ENCODE measurements at places on chromosomes 7 and 10. TPM values are rescaled to one million over a fixed set of nuclear protein-coding genes. Genes with fewer than 3 reads are reported as not detected.

DNA sequence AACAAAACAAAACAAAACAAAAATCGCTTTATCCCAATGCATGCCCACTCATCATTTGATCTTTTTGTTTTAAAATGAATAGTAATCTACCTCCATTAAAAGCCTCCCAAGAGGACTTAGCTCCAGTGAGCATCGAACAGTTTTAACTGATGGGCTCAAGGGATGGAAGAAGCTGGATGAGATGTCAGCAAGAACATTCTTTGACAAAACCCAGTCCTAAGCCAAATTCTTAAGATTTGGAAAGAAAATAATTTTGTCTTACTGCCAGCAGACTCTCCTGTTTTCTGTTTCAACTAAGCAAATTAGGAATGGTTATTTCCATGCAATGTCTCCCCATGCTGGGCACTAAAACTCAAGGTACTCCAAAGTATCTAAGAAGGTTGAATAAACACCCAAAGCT is 127.3 kb downstream of the RNLS start:
- H3K36me3 ChIP-seq: no peaks in the 10 kb centered on the region
- no peaks in the 10 kb centered on the region for H3K27me3 ChIP-seq
- no peak overlapping the region for H3K4me3 ChIP-seq
- no peaks in the 10 kb centered on the region for H3K4me1 ChIP-seq
- H3K27ac ChIP-seq: no peak overlapping the region
- no peak for DNase-seq

DNA sequence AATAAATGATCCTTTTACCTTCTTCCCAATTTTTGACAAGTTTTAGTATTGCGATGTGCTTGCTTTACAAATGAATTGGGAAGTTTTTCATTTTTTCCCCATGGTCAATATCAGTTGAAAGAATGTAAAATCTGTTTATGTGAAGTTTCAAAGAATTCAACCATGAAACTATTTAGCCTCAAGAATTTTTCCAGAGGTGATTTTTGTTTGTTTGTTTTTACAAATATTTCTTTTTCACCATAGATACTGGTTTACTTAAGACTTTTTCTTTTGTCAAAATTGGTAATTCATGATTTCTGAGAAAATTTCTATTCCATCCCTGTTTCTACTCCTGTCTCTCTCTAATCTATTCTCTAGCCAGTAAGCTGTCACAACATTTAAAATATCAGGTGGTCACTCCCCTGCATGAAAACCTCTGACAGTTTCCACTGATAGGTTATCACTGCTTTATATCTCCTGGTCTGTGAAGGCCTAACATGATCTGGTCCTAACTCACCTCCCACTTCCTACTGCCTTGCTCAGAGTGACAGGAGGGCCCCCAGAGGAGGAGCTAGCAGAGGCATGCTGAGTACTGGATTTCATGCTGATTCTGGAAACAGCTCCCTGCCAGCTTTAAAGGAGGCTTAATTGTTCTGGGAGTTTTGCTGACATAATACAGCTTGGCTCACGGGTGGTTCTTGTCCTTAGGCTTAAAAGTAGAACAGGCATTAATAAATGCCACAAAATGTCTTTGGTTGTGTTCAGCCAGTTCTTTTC is 7.6 kb upstream of the ARMS2 start:
- no peak for DNase-seq
- no peaks in the 10 kb centered on the region for H3K27me3 ChIP-seq
- H3K36me3 ChIP-seq: no peaks in the 10 kb centered on the region
- peaks cover 10% of the 10 kb centered on the region for H3K4me1 ChIP-seq

DNA sequence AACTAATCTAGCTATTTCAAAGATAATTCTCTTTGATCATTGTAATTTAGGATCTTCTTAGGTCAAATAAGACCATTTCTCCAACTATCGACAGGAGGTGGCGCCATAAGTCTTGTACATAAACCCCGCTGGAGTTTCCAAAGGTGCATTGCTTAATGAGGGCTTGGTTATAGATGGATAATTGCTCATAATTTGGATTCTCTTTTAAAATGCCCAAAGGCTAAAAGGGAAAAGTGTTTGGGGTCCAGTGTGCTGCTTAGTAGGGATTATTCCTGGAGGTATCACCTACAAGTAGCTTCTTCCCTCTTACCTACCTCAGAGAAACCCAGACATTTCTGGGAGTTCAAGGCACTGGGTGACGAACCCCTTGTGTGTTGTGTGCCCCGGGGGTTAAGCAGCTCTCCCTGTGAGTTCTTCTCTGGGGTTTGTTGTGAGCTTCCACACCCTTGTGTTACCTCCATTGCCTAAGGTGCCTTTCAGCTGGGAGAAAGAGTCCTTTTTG is 75.2 kb downstream of the PAXIP1 start:
- no peak for DNase-seq
- H3K4me1 ChIP-seq: peaks cover 19% of the 10 kb centered on the region
- H3K36me3 ChIP-seq: no peaks in the 10 kb centered on the region
- H3K27me3 ChIP-seq: no peaks in the 10 kb centered on the region
- peak overlapping the region; percentile 86 for H3K27ac ChIP-seq

GRCh38 chr10:34337917-34338316 is 477.2 kb downstream of the PARD3 start:
- H3K27me3 ChIP-seq: no peaks in the 10 kb centered on the region
- peaks cover 13% of the 10 kb centered on the region for H3K36me3 ChIP-seq
- H3K27ac ChIP-seq: no peak overlapping the region
- H3K4me3 ChIP-seq: no peak overlapping the region

- H3K4me3 ChIP-seq: no peak overlapping the region
- peaks cover 28% of the 10 kb centered on the region for H3K4me1 ChIP-seq
- peak overlapping the region; percentile 13 for H3K27ac ChIP-seq
- H3K36me3 ChIP-seq: no peaks in the 10 kb centered on the region
Measured at GRCh38 chr7:131188367-131189339, 139.0 kb upstream of the MKLN1 start.

DNA sequence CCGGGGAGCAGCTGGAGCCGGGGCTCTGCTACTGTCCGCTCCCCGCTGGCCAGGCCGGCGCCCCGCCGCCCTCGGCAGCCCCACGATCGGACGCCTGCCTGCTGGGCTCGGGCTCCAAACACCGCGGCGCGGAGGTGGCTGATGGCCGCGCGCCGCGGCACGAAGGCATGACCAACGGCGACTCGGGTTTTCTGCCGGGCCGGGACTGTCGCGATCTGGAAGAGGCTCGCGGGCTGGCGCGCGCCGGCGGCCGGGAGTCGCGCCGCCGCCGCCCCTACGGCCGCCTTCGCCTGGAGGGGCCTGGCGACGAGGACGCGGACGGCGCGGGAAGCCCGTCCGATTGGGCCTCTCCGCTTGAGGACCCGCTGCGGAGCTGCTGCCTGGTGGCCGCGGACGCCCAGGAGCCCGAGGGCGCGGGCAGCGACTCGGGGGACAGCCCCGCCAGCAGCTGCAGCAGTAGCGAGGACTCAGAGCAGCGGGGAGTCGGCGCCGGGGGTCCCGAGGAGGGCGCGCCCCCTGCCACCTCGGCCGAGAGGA is 570 bp downstream of the TBC1D12 start:
- H3K27me3 ChIP-seq: no peaks in the 10 kb centered on the region
- peaks cover 16% of the 10 kb centered on the region for H3K4me1 ChIP-seq
- peak overlapping the region; percentile 97 for H3K4me3 ChIP-seq
- DNase-seq: no peak
- no peaks in the 10 kb centered on the region for H3K36me3 ChIP-seq

- DNase-seq: no peak
- peak overlapping the region; percentile 39 for H3K27ac ChIP-seq
- H3K4me3 ChIP-seq: no peak overlapping the region
- no peaks in the 10 kb centered on the region for H3K27me3 ChIP-seq
- H3K36me3 ChIP-seq: no peaks in the 10 kb centered on the region
Measured at GRCh38 chr10:124648738-124649137, 95.4 kb downstream of the FAM53B start.

DNA sequence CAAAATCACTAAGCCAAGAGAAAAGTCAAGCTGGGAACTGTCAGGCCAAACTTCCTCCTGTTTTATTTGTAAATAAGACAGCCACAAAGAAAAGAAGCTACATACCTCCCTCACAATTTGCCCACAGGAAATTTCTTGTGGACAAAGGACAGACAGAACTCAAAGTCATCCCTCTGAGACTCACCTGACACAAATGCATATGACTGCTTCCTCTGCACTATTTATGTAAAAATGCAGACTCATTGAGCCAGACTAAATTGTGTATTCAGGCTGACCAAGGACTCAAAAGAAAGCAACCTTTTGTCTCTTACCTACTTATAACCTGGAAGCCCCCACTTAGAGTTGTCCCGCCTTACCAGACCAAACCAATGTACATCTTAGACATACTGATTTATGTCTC is 11.8 kb downstream of the TOMM7 start:
- no peaks in the 10 kb centered on the region for H3K27me3 ChIP-seq
- H3K27ac ChIP-seq: no peak overlapping the region
- peaks cover 19% of the 10 kb centered on the region for H3K36me3 ChIP-seq
- no peak for DNase-seq

DNA sequence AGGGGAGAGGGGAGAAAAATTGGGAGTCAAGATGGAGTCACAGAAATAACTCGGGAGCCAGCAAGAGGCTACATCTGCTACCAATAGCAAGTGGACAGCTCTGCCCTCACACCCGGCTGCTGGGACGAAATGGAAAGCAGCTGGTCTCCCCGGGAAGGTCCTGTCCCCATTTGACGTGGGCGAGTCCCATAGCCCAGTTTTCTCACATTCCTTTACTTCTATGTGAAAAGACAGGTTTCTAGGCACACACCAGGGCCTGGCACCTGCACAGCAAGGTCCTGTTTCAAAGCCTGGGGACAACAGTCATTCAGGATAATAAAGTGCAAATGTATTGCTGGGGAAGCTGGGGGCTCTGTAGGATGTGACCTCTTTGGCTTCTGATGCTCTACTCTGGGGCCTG is 162.6 kb downstream of the OAT start:
- peaks cover under 1% of the 10 kb centered on the region for H3K4me1 ChIP-seq
- no peaks in the 10 kb centered on the region for H3K27me3 ChIP-seq
- H3K36me3 ChIP-seq: no peaks in the 10 kb centered on the region
- H3K27ac ChIP-seq: no peak overlapping the region
- no peak overlapping the region for H3K4me3 ChIP-seq

DNA sequence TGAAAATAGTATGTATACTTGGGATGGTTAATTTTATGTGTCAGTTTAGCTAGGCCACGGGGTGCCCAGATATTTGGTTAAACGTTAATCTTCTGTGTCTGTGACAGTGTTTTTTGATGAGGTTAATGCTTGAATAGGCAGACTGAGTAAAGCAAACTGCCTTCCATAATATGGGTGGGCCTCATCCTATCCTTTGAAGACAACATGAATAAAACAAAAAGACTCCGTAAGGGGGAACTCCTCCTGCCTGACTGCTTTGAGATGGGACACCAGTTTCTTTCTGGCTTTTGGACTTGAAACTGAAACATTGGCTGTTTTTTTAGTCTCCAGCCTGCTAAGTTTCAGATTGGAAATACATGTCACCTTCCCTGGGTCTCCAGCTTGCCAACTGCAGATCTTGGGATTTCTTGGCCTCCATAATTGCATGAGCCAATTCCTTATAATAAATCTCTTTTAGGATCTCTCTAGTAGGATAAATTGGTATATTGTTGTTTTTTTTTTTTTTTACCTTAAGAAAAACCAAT is 59.9 kb upstream of the GLCCI1 start:
- H3K4me1 ChIP-seq: no peaks in the 10 kb centered on the region
- no peaks in the 10 kb centered on the region for H3K27me3 ChIP-seq
- H3K4me3 ChIP-seq: no peak overlapping the region

DNA sequence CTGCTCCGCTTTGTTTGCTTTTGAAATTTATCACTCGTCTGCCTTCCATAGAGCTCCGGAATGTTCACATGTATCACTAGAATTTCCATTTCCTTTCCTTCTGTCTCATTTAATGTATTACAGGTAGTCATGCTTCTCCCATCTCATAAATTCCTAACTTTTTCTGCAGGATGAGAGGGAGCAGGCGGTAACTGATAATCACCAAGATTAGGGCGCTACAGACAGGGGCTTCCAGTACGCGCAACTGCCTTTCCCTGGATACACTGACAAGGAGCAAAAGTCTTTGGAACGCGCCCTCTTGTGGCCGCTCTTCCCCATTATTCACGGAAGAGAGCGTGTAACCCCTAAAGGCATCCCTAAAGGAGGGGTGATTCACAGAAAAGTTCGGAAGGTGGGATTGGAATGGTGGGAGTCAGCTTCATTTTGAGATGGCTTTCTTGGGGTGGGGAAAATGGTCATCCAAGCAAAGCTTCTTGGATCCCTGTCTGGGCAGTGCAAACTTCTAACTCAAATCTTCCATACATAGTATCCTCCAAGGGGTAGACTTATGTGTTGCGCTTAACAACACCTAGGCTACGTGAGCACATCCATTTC is 6.5 kb downstream of the INHBA start:
- H3K4me1 ChIP-seq: peaks cover 56% of the 10 kb centered on the region
- H3K27me3 ChIP-seq: no peaks in the 10 kb centered on the region
- H3K36me3 ChIP-seq: no peaks in the 10 kb centered on the region
- peak overlapping the region; percentile 59 for H3K4me3 ChIP-seq
- DNase-seq: peak; percentile 64
- peak overlapping the region; percentile 91 for H3K27ac ChIP-seq

- no peak overlapping the region for H3K4me3 ChIP-seq
- no peak for DNase-seq
- H3K27ac ChIP-seq: no peak overlapping the region
- no peaks in the 10 kb centered on the region for H3K27me3 ChIP-seq
Measured at GRCh38 chr7:1914321-1914720, 244.2 kb downstream of the ELFN1 start.

- peaks cover 16% of the 10 kb centered on the region for H3K4me1 ChIP-seq
- H3K36me3 ChIP-seq: no peaks in the 10 kb centered on the region
- DNase-seq: peak; percentile 88
- peak overlapping the region; percentile 7 for H3K4me3 ChIP-seq
- peaks cover 91% of the 10 kb centered on the region for H3K27me3 ChIP-seq
Measured at GRCh38 chr10:42932735-42933447, 144.0 kb upstream of the RET start.

DNA sequence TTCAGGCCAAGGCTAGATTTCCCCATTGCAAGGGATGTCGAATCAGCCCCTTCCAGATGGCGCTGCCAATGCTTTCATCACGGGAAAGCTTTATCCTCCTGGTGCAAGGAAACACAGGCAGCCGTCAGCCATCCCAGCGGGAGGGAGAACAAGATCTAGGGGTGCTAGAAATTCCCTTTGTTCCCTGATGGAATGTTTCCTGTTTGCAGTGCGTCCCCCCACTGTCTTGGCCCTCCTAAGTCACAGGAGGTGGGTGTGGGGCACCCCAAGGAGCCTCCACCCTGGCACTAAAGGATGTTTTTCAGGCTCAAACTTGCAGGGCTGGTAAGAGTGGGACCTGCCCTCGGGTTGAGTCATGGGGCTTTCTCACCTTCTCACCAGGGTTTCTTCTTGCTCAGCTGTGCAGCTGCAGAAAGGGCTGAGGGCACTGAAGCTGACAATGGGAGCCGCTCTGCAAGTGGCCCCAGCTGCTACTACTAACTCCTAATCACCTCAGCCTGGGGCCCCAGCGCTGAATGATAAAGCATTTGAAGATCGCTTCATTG is 103.6 kb downstream of the PRPF18 start:
- no peak overlapping the region for H3K4me3 ChIP-seq
- no peak for DNase-seq
- peaks cover 57% of the 10 kb centered on the region for H3K36me3 ChIP-seq
- H3K4me1 ChIP-seq: peaks cover 25% of the 10 kb centered on the region
- H3K27me3 ChIP-seq: no peaks in the 10 kb centered on the region

Gene RTKN2
- total RNA-seq: 0.42 TPM

Gene MOGAT3
- total RNA-seq: 0.17 TPM

Gene TRIM74
- total RNA-seq: not detected

Gene LYZL2
- not detected for total RNA-seq

Gene ARL3
- 7.9 TPM for total RNA-seq

Gene SMURF1
- total RNA-seq: 26.0 TPM

All from esophagus muscularis mucosa (tissue), 4 donors.